SHP77 treated with DMSO at 0.1 percent for 48 hours (cell line): ENCODE measurements at places on chromosomes 13 and 19.
A peak's percentile ranks its signal among the peaks of the same experiment; 100 is the strongest.

GRCh38 chr13:81458170-81458569 is 1117.2 kb upstream of the SPRY2 start:
- no peak for DNase-seq

DNA sequence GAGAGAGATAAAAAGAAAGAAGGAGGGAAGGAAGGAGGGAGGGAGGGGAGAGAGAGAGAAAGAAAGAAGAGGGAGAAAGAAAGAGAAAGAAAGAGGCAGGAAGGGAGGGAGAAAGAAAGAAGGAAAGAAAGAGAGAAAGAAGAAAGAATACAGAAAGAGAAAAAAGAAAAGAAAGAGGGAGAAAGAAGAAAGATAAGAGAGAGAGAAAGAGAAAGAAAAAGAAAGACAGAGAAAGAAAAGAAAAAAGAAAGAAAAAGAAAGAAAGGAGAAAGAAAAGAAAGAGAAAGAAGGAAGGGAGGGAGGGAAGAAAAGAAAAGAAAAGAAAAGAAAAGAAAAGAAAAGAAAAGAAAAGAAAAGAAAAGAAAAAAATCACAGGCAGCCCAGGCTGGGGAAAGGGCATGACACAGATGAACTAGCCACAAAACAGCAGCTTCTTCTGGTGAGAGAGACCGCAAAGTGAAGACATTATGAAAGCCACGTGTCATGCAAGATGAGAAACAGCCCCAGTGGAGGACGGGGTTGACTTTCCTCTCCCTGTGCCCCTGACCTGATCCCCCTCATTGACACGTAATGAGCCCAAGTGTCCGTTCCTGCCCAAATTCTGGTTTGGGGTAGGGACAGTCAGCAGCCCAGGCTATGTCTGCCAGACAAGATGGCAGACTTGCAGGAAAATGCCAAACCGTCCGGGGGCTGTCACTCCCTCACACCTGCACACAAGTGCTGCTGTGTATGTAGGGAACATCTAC is 102.1 kb downstream of the INSR start:
- no peak for DNase-seq

DNA sequence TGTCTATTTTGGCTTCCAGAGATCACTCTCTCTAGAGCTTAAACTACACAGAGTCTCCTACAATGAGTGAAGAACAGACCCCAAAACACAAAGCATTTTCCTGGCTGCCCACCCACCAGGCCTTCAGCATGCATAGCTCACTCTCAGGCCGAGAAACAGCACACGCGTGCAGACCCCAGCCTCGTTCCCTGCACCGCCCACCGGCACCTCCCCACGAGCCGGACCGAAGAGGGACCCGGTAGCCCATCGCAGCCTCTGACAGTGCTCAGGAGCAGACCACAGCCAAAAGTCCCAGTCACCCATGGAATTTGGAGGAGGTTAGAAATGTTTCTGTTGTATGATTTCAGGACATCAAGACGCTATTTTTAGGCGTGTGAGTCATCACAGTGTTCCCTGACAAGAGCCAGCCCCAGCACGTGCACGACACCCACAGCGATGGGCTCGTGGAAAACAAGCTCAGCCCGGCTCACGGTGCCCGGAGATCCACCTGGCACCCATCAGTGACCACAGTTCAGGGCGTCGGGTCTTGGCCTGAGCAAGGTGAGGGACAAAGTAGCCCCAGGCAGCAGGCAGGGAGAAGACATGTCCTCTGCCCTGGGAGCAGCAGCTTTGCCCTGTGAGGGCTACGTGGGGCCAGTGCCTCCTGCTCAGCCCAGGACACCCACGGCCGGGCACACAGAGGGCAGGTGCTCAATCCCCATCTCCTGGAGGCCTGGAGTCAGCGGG is 50.1 kb upstream of the SPACA7 start:
- no peak for DNase-seq

DNA sequence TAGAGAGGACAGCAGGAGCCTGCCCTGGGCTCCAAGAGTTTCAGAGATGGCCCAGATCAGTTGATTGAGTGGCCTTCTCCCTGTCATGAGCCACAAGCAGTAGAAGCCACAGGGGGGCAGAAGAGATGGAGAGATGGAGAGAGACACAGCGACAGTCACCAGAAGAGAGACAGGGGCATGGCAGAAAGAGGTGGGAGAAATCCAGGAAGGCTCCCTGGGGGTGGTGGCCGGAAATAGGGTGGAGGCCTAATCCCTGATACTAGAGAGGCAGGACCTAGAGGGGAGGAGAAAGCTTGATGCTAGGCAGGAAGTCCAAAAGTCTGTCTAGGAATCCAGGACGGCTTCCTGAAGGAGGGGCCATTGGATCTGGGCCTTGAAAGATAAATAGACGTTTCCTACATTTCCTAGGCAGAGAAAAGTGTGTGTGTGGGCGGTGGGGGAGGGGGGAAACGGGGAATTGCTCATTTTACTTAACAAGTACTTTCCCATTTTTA is 9.6 kb upstream of the TPM4 start:
- no peak for DNase-seq

- no peak for DNase-seq
Measured at GRCh38 chr19:38830039-38830733, 1.4 kb downstream of the ECH1 start.

- no peak for DNase-seq
Measured at GRCh38 chr19:50500060-50500752, 10.8 kb downstream of the JOSD2 start.

DNA sequence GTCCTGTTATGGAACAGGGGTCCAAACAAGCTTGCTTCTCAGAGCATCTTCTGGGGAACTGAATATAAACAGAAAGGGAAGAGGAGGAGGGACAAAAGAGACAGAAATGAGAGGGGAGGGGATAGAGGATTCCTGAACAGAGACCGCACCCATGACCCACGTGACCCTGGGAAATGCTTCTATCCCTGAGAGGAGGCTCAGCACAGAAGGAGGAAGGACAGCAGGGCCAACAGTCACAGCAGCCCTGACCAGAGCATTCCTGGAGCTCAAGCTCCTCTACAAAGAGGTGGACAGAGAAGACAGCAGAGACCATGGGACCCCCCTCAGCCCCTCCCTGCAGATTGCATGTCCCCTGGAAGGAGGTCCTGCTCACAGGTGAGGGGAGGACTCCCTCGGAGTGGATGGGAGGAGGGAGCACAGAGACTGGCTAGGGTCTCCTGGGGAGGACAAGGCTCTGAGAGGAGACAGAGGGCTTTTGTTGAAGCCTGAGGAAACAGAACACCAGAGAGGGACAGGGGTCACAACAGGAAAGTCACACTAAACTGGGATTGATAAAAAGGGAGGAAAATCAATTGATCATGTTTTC is at the start of gene CEACAM6:
CEACAM6 (plus strand) TSS at position 203 of the 586 bp plus-strand sequence; CDS start at position 312, 109 bp downstream.
- DNase-seq: no peak

GRCh38 chr13:97359181-97360057 is 74.5 kb upstream of the RAP2A start:
- DNase-seq: peak; percentile 76

- DNase-seq: no peak
Measured at GRCh38 chr19:47241919-47242577, 11.0 kb upstream of the BBC3 start.

DNA sequence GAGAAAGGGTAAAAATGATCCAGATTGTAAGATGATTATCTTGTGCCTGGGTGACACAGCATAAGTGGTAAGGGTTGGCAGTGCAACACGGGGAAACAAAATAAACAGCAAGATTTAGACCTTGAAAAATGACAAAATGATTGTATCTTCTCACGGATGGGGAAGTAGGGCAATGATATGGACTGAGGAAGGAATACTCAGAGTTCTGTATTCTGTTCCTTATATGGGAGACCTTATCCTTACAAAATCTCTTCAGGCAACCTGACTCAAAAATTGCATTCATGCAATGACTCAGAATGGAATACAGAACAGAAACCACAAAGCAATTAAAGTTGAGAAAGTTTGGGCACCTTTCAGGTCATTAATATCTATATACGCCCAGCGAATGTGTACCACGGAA is 149.0 kb downstream of the HS6ST3 start:
- no peak for DNase-seq

GRCh38 chr13:99585609-99586008 is 84.3 kb downstream of the TM9SF2 start:
- no peak for DNase-seq

- DNase-seq: no peak
Measured at GRCh38 chr19:11356676-11357550, 1.7 kb downstream of the PLPPR2 start.

GRCh38 chr13:73138276-73138637 is 79.5 kb downstream of the KLF5 start:
- no peak for DNase-seq

DNA sequence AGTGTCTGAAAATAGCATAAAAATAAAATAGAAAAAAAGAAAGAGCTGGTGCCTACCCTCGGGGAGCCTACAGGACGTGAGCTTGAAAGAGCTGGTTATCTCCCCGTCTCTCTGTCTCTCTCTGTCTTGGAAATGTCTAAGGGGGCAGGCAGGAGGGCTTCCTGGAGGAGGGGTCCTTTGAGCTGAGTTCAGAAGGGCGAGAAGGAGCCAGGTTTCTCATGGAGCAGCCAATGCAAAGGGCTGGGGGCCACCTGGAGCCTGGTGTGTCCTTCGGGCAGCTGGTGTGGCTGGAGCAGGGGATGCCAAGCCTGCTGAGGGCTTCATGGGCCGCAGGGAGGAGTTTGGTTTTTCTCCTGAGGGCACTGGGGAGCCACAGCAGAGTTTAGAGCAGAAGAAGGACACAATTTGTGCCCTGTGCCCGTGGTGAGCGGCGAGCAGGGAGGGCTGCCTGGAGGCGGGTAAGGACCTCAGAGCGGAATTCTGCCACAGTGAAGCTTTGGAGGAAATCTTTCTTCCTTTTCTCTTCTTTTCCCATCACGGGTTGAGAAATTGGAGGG is 38.7 kb downstream of the EFNA2 start:
- DNase-seq: no peak

- peak; percentile 61 for DNase-seq
Measured at GRCh38 chr13:44300895-44301638, 72.6 kb upstream of the SERP2 start.

GRCh38 chr13:42007844-42008243 is 40.6 kb upstream of the DGKH start:
- no peak for DNase-seq

DNA sequence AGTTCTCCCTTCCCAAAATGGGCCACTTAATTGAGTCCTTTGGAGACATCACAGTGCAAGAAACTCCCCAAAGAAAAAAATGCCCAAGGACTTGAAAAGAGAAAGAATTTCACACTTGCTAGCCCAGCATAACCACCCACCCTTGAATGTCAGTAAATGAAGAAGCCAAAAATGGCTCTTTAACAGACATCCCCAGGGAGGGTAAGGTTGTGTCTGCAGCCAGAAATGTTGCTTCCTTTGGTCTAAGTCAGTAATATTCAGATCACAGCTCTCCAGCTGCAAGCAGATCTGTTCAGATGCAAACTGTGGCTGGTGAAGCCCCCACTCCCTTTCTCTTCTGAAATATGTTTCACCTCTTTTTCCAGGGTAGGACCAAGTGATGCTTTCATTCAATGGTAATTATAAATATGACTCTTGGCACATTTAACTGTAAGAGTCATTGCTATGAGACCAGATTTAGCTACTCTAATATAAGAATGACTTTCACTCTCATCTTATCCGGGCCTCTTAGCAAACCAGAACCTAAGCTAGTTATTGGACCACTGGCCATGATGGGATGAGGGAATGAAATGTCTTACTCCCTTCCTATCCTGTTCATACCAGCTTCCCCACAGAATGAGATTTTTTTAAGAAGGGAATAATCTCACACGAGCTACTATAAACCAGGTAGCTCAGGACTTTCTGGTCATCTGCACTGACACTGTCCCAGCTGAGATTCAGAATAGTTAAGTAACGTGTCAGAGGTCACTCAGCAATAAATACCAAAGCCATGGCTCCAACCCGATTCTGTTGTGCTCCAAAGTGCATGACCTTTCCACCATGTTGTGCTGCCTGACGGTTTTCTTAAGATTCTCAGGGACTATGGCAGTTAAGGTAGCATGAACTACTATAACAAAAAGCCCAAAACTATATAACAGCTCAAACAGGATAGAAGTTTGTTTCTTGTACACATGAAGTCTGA is 234.1 kb downstream of the FOXO1 start:
- DNase-seq: no peak

GRCh38 chr13:86269511-86269910 is 470.3 kb upstream of the SLITRK6 start:
- peak; percentile 50 for DNase-seq

GRCh38 chr13:51549050-51549449 is 35.2 kb upstream of the WDFY2 start:
- no peak for DNase-seq
